Adrenal gland (tissue), 19 donors: ENCODE measurements at places on chromosomes 5 and 9. TPM values are rescaled to one million over a fixed set of nuclear protein-coding genes. Genes with fewer than 3 reads are reported as not detected.

DNA sequence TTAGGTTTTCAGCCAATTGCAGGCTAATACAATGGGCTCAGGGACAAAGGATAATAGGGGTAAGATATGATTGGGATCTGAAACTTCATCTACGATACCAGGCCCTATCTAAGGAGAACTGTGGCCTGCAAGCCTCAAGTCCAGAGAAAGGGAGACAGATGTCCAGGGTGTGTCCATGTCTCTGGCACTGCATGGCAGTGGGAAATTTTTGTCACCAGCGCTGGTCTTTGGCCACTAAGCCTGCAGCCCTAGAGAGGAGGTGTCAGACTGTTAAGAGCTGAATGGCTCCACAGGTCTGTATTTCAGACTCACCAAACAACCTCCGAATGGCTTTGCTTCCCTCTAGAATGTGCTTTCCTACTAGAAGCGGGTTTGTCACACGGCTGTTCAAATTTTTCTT is 6.6 kb upstream of the CNOT6 start:
- no peak for DNase-seq
- no peak overlapping the region for H3K4me3 ChIP-seq
- H3K4me1 ChIP-seq: no peaks in the 10 kb centered on the region
- H3K36me3 ChIP-seq: no peaks in the 10 kb centered on the region

- no peaks in the 10 kb centered on the region for H3K36me3 ChIP-seq
- H3K27ac ChIP-seq: no peak overlapping the region
- no peak for DNase-seq
- H3K4me3 ChIP-seq: no peak overlapping the region
- no peaks in the 10 kb centered on the region for H3K4me1 ChIP-seq
These were observed 30.7 kb upstream of the AUH start for GRCh38 chr9:91392435-91392834.

Gene DOCK8
- total RNA-seq: 33.9 TPM

GRCh38 chr5:177429248-177430040 is 3.0 kb downstream of the GRK6 start:
- H3K4me3 ChIP-seq: no peak overlapping the region
- H3K36me3 ChIP-seq: no peaks in the 10 kb centered on the region
- H3K4me1 ChIP-seq: peaks cover 12% of the 10 kb centered on the region
- DNase-seq: peak; percentile 61
- H3K27me3 ChIP-seq: no peaks in the 10 kb centered on the region
- peak overlapping the region; percentile 58 for H3K27ac ChIP-seq

DNA sequence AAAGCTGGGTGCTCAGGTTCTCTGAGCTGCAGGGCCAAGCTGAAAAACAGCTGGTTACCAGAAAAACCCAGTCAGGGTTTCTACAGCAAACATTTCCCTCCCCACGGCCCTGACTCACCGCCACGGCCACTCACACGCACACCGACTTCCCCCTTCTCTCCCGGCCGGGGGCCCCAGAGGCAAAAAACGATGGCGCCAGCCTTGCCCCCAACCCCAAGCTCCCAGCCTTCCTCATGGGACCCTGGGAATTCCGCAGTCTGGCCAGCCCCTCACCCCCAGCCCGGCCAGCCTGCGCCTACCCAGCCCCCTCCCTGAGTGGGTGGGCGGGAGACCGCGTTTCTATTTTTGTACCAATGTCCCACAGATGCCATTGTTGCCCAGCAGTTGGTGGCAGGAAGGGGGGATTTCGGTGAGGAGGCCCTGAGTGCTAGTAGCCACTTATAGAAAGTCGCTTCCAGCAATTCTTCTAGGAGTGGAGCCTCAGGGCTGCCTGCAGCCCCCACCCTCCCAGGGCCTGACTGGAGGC is 18.4 kb downstream of the ENG start:
- H3K36me3 ChIP-seq: no peaks in the 10 kb centered on the region
- H3K4me3 ChIP-seq: peak overlapping the region; percentile 6
- H3K27ac ChIP-seq: peak overlapping the region; percentile 94
- no peaks in the 10 kb centered on the region for H3K27me3 ChIP-seq
- DNase-seq: no peak

GRCh38 chr9:82128011-82128696 is 139.6 kb downstream of the SPATA31D1 start:
- H3K27ac ChIP-seq: no peak overlapping the region
- H3K4me1 ChIP-seq: no peaks in the 10 kb centered on the region
- DNase-seq: no peak
- no peaks in the 10 kb centered on the region for H3K27me3 ChIP-seq
- H3K4me3 ChIP-seq: no peak overlapping the region

Gene CTNNA1
- 307 TPM for total RNA-seq
